ENCODE measurements at places on chromosomes 11 and 22. TPM values are rescaled to one million over a fixed set of nuclear protein-coding genes. Genes with fewer than 3 reads are reported as not detected.

Gene MAPK8IP2
- polyA plus RNA-seq = 0.41 TPM

Gene KIAA0930
- polyA plus RNA-seq = 16.8 TPM

Gene C1QTNF6
- 26.2 TPM for polyA plus RNA-seq

Gene TMPRSS5
- 0.69 TPM for polyA plus RNA-seq

Gene PLAAT5
- polyA plus RNA-seq = 0.51 TPM

Gene CFAP300
- polyA plus RNA-seq = 5.4 TPM

Measured in right renal cortex interstitium (tissue), 3 donors.